ENCODE measurements at places on chromosomes 1 and 21.

- DNase-seq, result no peak
Observed at GRCh38 chr1:15279576-15280230, 32.7 kb downstream of the FHAD1 start.

DNA sequence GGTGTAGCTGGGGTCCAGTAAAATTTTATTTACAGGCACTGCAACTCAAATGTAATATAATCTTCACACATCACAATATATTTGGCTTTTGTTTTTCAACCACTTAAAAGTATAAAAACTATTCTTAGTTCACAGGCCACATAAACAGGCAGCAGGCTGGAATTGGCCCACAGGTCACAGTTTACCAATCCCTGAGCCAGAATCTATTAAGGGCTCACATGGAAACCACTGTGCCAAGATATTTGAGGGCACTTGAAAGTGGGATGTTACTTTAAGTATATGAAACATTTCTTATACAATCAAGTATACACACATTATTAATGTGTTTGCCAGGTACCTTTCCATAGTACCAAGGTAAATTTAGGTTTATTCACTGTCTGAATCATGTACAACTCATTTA is 71.9 kb upstream of the PRDX6 start:
- no peak for DNase-seq

DNA sequence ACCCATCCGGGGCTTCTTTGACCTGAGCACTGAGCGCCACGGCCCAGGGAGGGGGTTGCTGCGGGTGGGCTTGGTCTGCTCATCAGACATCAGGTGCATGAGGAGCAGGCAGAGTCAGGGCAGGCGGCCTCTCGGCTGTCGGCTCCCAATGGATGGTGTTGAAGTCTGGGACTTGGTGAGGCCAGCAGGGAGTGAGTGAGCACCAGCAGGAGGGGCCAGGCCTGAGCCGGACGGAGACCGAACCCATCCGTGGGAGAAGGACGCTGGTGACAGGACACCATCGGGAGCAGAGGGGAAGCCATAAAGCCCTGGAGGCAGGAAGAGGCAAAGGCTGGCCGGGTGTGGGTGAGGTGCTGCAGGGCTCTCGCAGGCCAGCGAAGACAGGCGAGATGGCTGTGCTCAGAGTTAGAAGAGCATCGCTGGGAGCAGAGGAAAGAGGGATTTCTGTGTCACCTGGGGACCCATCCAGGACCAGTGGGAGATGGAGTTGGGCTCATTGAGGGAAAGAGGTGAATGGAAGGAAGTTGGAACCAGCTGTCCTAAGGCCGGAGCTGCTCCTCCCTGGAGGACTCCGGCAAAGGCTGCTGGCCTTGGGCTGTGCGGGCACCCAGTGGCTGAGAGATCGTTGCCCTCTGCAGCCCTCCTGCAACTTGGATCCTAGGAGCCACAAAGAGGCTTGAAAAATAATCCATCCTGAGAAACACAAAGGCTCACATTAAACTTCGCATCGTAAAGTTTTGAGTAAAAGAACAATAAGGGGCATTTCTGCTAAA is 49.9 kb downstream of the PDE9A start:
- no peak for DNase-seq

DNA sequence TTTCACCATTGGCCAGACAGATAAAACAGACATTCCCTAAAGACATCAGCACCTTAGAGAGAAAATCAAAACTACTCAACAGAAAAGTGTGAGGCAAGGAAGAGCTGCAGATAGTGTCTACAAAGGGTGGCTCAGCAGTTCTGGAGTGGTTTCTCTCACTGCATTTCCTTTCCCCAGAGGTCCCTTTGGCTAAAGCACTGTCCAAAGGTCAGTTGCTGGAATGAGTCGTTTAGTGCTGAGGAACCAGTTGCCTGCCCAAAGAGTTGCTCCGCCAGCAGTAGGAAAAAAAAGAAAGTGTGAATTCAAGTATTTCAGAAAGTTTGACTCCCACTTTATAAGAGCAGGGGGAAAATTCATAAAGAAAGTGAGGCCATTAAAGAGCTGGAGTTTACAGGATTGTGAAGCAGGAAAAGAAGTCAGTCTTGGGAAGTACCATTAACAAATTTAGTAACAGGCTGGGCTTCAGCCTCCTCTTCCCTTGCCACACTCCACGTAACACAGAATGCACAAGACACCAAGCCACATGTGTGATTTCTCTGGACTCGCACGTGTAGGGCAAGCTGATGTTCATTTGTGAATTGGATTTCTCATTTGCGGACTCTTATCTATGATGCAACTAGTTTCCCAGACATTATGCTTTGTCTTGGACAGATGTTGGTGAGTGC is 122.2 kb downstream of the RUNX1 start:
- no peak for DNase-seq

DNA sequence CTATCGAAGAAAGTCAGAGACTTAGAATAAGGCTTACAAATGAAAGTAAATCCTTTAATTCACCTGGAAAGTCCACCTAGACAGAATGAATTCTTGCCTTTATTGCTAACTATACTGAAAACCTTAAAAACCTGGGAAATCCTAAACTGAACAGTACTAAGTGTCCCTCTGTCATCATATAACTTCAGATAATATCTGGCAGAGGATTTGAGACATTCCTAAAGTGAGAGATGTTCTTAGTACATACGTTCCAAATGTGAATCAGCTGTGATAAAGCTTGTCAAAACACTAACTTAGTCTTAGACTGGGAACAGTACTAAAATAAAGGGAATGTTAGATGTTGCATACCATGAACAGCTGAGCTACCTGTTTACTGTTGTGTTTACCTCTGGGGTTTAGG is 121.7 kb downstream of the TNFSF18 start:
- peak; percentile 55 for DNase-seq
